Renal cortex interstitium (tissue), 15 donors: ENCODE measurements at places on chromosomes 2 and 18.

- DNase-seq: no peak
These were observed 402.8 kb upstream of the UBE2E3 start for GRCh38 chr2:180577567-180577966.

DNA sequence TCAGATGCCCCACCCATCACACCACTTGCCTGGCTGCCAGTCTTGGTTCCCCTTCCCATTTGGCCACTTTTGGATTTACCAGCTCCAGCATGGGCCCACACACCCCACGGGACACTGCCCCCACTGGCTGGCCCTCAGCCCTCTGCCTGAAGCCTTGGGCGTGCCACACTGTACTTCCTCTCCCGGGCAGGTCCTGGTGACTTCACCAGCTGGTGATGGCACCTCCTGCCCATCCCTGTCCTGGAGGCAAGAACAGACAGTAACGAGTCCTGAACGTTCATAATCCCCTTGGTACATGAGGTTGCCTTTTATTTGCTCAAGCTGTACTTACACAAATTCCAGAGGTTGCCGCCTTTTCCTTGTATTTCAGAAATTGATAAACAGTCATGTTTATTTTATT is 81.1 kb downstream of the TMEM17 start:
- DNase-seq: no peak

- no peak for DNase-seq
These were observed 62.3 kb upstream of the TMEM178A start for GRCh38 chr2:39603436-39603835.

DNA sequence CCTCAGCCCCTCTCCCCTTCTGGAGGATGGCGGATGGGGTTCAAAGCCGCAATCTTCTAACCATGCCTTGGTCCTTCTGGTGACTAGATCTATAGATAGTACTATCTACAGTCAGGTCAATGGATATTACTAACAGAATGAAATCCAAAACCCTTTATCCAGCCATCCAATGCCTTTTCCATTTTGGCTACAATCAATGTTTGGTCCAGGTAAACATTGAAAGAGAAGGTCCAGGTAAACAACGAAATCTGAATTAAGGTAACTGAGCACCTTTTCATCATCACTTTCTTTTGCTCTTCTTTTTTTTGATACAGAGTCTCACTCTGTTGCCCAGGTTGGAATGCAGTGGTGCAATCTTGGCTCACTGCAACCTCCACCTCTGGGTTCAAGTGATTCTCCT is 9.7 kb downstream of the PPP4R3B start:
- DNase-seq: no peak

- DNase-seq: peak; percentile 56
These were observed 74.1 kb downstream of the COL4A3 start for GRCh38 chr2:227238238-227239237.

- no peak for DNase-seq
These were observed 50.3 kb downstream of the SETBP1 start for GRCh38 chr18:44730803-44731529.

GRCh38 chr2:215635071-215635787 is 199.4 kb upstream of the FN1 start:
- no peak for DNase-seq

DNA sequence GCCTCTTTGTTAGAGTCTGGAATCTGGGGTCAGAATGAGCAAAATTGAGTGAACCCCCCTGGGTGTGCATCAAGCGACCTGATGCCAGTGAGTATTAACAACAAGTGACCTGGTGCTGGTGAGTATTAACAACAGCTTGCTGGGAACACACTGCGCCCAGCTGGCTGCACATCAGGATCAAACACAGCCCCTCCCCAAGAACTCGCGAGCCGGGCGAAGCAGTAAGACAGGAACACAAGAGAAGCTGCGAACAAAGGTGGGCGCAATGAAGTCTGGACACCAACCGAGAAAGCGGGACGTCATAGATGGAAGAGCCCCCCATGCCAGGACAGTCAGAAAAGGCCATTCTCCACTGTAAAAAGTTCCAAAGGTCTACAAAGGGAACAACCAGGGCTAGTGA is 34.3 kb downstream of the CRACDL start:
- DNase-seq: no peak

GRCh38 chr2:49241991-49242390 is 87.7 kb upstream of the FSHR start:
- no peak for DNase-seq

GRCh38 chr2:118232796-118233195 is 144.5 kb downstream of the INSIG2 start:
- DNase-seq: no peak

- no peak for DNase-seq
These were observed 12.5 kb upstream of the TMEM185B start for GRCh38 chr2:120235681-120236080.

GRCh38 chr2:44135771-44136170 is 32.9 kb upstream of the PPM1B start:
- DNase-seq: no peak

DNA sequence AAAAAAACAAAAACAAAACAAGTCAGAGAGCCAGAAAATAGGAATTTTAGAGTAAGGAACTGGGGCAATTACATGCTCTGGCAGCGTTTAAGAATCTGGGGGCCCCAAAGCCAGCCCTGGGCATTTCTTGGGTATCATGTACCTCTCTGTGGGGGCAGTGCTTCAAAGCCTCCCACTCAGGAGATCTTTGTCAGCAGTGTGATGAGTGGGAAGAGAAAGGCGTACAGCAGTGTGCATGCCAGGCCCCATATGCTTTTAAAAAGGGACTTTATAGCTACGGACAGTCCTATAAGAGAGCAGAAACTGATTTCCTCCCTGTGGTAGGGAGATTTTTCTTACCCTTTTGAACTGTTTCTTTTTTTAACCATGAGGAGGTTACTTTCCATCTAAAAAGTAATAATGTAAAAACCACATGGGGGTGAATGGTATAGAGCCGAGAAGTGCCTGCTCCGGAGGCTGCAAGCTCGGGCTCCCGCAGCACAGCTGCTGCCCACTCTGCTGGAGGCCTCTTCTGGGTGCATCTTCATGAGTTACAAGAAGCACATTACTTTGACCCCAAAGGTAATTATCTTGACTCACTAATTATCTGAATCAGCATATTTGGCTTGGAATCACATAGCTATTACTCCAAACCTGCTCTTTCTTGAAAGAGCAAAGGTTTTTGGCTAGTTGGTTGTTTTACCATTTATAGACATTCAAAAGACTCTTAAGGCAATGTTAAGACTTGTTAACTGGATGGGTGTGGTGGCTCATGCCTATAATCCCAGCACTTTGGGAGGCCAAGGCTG is 46.4 kb downstream of the PROC start:
- DNase-seq: no peak
